ENCODE measurements at places on chromosomes 4 and X.
A peak's percentile ranks its signal among the peaks of the same experiment; 100 is the strongest.

- ATAC-seq, result no peak
Observed at GRCh38 chrX:16528620-16529019, 121.3 kb upstream of the S100G start.

GRCh38 chr4:140152013-140152703 is 1.8 kb downstream of the MAML3 start:
- ATAC-seq, result peak; percentile 44

GRCh38 chr4:56757821-56758411 is 63.6 kb downstream of the SPINK2 start:
- ATAC-seq, result peak; percentile 98

DNA sequence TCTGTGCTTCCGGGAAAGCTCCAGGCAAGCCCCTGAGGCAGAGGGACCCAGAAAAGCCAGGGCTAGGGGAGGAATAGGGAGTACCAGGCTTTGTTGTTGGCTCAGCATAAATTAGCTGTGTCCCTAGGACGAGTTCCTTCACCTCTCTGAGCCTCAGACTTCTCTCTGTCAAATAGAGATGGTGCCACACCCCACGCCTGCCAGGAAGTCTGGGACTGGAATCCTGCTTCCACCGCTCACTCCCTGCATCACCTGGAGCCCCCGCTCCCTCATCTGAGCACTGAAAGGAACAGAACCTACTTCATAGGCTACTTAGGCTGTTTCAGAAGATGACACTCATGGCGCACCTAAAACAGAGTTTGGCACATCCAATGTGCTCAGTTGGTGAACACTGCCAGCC is 8.1 kb upstream of the JAKMIP1 start:
- ATAC-seq, result no peak

DNA sequence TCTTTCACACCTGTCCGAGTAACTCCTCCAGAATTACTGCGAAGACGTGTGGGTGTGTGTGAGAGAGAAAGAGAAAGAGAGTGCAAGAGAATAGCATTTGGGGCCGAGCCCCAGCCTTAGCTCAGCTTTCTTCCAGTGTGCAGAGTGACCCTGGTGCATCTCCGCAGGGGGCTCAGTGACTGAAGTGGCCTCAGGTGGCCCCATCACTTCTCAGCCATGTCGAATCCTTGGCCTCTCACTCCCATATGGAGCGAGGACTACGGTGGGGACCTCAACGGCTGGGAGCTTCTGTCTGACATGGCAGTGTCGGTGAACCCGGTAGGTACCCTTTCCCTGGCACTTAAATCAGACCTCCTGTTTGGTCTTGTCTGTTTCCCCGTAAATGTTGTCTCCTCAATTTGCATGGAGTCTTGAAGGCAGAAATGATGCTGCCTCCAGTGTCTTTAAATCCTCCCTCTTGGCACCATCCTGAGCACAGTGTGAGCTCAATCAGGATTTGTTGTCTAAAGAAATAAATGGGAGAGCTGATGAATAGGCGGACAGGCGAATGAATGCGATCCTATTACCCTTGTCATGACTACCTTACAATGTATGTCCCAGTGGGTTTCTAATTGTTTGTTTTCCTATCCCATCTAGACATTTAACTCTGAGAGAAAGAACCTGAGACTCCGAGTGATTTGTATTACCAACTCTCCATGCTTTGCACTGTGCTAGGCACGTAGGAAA is 305.9 kb downstream of the AFF2 start:
- no peak for ATAC-seq

GRCh38 chrX:149759824-149760223 is 14.0 kb upstream of the HSFX1 start:
- ATAC-seq, result no peak

GRCh38 chrX:153750127-153750774 is 13.8 kb upstream of the PLXNB3 start:
- no peak for ATAC-seq

- ATAC-seq, result no peak
Observed at GRCh38 chr4:127449449-127449848, 183.3 kb upstream of the INTU start.

DNA sequence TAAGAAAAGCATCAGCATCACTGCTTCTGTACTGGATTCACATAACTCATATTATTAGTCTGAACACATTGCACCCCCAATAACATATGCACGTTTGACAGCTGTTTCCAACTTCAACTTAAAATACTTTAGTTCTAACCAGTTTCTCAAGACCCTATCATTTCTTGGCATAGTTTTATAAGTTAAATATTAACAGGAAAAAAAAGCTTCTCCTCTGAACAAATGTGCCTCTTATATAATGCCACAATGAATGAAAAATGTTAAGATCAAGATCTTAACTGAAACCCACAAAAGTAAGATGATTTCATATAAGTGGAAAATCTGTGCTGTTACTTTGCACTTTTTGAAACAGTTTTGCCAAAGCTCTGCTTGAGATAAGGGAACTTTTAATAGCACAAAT is 652.8 kb upstream of the FAM241A start:
- ATAC-seq, result no peak

GRCh38 chr4:169098054-169098497 is 88.0 kb upstream of the CBR4 start:
- peak; percentile 26 for ATAC-seq

DNA sequence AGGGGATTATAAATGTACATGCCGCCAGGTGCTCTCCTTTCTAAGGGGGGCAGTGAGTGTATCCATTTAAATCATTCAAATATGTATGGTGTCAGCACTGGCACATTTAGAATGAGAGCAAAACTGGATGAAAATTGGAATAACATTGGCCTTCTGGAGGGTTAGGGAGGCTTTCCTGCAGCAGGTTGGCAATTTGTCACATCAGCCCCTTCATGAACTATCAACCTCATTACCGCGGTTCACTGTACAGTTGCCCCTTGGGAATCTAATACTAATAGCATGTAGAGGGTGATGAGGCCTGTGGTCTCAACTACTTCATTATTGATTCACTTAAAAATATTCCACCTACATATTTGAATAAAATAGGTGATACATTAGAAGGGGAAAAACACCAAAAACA is 117.9 kb downstream of the PDHA2 start:
- ATAC-seq, result no peak

- no peak for ATAC-seq
Observed at GRCh38 chr4:80184825-80185756, 12.2 kb upstream of the PRDM8 start.

DNA sequence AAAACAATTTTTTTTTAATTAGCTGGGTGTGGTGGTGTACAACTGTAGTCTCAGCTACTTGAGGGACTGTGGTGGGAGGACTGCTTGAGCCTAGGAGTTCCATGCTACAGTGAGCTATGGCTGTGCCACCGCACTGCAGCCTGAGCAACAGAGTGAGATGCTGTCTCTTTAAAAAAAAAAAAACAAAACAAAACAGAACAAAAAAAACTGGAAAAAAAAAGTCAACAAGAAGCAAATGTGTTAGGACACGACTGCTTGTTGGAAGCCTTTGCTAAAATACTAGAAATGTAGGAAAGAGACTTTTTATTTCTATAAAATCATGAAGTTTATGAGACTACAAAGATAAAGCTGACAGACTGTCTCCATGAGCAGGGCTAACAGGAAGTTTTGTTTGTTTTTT is 87.2 kb downstream of the SH3RF1 start:
- ATAC-seq, result no peak

GRCh38 chrX:47623540-47624027 is 3.9 kb upstream of the SYN1 start:
- peak; percentile 72 for ATAC-seq

- no peak for ATAC-seq
Observed at GRCh38 chr4:75892508-75892907, 9.7 kb downstream of the PPEF2 start.
